ENCODE measurements at places on chromosomes 12 and 14. TPM values are rescaled to one million over a fixed set of nuclear protein-coding genes. Genes with fewer than 3 reads are reported as not detected.
A peak's percentile ranks its signal among the peaks of the same experiment; 100 is the strongest.

The GNPTAB gene
- 55.2 TPM for total RNA-seq

The POTEG gene
- total RNA-seq = not detected

The PAPLN gene
- total RNA-seq = 1.2 TPM

The PPFIA2 gene
- 0.82 TPM for total RNA-seq

The LRP6 gene
- 18.7 TPM for total RNA-seq

The CABP1 gene
- 4.2 TPM for total RNA-seq

The TXNDC16 gene
- 3.6 TPM for total RNA-seq

The ERP27 gene
- 0.14 TPM for total RNA-seq

The INHBC gene
- not detected for total RNA-seq

The KRT83 gene
- total RNA-seq = not detected

The KRT74 gene
- 0.14 TPM for total RNA-seq

The SERPINA5 gene
- total RNA-seq = 2.1 TPM

The SARNP gene
- total RNA-seq = 53.2 TPM

The EXOC3L4 gene
- 0.66 TPM for total RNA-seq

The PROX2 gene
- total RNA-seq = not detected

DNA sequence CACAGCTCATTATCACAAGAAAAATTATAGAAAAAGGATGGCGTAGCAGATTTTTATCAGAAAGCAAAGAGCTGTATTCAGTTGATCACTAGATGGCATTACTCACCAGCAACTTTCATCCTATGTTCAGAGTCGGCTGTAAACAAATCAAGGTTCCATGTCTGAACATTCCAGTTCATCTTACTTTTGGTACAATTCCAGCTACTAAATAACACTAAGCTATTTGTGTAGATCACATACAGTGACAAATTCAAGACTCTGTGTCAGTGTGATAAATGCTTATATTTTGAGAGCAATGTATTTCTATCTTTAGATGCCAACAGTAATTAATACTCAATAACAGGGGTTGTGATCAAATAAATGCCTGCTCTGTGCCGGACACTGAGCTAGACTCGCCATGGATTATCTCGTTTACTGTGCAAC lies 30.1 kb downstream of the NRDE2 start:
- no peak overlapping the region for H3K4me3 ChIP-seq
- H3K27me3 ChIP-seq = no peaks in the 10 kb centered on the region
- peaks cover 41% of the 10 kb centered on the region for H3K4me1 ChIP-seq
- peak overlapping the region; percentile 71 for H3K27ac ChIP-seq
- H3K36me3 ChIP-seq = peaks cover 56% of the 10 kb centered on the region
- no peak for DNase-seq

GRCh38 chr14:43894534-43894933 lies 612.5 kb downstream of the FSCB start:
- DNase-seq = no peak
- H3K4me3 ChIP-seq = no peak overlapping the region
- H3K27me3 ChIP-seq = no peaks in the 10 kb centered on the region
- H3K27ac ChIP-seq = no peak overlapping the region
- no peaks in the 10 kb centered on the region for H3K36me3 ChIP-seq
- no peaks in the 10 kb centered on the region for H3K4me1 ChIP-seq

DNA sequence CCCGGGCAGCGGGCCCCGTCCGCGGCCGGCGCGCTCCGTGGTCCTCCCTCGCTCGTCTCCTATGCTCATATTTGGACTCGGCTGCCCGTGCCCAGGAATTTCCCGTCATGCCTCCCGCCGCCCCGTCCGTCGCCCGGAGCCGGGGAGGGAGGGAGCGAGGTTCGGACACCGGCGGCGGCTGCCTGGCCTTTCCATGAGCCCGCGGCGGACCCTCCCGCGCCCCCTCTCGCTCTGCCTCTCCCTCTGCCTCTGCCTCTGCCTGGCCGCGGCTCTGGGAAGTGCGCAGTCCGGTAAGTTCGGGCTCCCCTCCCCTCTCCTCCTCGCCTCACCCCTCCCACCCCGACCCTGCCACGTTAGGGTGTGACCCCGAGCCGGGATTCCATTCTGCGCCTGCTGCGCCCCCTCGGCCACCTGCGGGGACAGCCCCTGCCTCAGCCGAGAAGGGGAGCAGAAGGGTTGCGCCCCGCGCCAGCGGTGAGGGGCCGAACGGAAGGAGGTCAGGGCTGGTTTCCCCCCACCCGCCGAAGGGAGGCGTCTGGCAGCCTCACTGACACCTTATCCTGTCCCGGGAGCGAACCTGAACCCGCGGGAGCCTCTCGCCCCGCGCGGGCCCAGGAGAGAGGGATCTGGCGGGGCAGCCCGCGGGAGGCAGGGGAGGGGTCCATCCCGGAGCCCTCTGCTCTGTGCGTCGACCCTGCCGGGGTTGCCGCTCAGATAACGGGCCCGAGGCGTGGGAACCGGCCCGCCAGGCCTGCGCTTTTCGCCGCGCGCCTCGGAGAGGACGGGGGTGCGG lies at the start of gene MSRB3:
Gene MSRB3, plus strand, starts transcription at position 108 of the 793 bp plus-strand sequence. CDS start 29,897 bp downstream, outside the sequence.
- no peaks in the 10 kb centered on the region for H3K27me3 ChIP-seq
- peak within 1 kb of the TSS; percentile 95 for H3K27ac ChIP-seq
- peak within 1 kb of the TSS; percentile 94 for H3K4me3 ChIP-seq
- peaks cover 60% of the 10 kb centered on the region for H3K4me1 ChIP-seq
- no peaks in the 10 kb centered on the region for H3K36me3 ChIP-seq

DNA sequence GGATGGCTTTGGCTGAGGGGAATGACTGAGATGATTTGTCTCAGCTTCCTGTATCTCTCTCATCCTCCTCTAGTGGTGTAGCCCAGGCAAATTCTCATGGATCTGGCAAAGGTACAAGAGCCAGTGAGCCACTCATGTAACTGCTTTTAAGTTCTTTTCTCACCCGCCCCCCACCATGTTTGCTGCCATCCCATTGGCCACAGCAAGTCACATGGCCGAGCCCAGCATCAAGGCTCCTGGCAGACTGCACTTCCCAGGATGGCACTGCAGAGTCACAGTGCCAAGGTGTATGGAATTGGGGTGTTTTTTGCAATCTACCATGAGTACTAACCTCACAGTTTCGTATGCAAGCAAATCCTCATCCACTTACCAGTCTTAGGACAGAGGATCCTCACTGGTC lies 50.9 kb downstream of the CHST11 start:
- H3K4me1 ChIP-seq = peaks cover 44% of the 10 kb centered on the region
- no peak overlapping the region for H3K4me3 ChIP-seq
- no peak for DNase-seq
- no peak overlapping the region for H3K27ac ChIP-seq
- no peaks in the 10 kb centered on the region for H3K36me3 ChIP-seq

DNA sequence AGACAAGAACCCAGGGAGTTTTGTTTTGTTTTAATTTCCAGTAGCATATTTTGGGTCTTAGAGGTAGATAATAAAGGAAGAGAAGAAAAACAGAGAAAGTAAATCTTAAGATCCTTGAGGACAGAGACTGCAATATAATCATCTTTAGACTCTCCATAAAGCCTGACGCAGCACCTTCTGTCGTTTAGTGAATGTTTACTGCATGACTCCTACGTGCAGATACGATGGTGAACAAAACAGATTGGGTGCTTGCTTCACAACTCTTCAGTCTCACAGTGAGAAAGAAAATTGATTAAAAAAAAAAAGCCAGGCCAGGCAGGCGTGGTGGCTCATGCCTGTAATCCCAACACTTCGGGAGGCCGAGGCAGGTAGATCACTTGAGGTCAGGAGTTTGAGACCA lies 86.9 kb downstream of the STON2 start:
- H3K27ac ChIP-seq = no peak overlapping the region
- H3K27me3 ChIP-seq = peaks cover 6% of the 10 kb centered on the region
- no peaks in the 10 kb centered on the region for H3K36me3 ChIP-seq
- DNase-seq = no peak

GRCh38 chr12:88298761-88299242 lies 156.7 kb downstream of the TMTC3 start:
- no peaks in the 10 kb centered on the region for H3K36me3 ChIP-seq
- no peaks in the 10 kb centered on the region for H3K27me3 ChIP-seq
- no peak overlapping the region for H3K4me3 ChIP-seq
- H3K4me1 ChIP-seq = no peaks in the 10 kb centered on the region

DNA sequence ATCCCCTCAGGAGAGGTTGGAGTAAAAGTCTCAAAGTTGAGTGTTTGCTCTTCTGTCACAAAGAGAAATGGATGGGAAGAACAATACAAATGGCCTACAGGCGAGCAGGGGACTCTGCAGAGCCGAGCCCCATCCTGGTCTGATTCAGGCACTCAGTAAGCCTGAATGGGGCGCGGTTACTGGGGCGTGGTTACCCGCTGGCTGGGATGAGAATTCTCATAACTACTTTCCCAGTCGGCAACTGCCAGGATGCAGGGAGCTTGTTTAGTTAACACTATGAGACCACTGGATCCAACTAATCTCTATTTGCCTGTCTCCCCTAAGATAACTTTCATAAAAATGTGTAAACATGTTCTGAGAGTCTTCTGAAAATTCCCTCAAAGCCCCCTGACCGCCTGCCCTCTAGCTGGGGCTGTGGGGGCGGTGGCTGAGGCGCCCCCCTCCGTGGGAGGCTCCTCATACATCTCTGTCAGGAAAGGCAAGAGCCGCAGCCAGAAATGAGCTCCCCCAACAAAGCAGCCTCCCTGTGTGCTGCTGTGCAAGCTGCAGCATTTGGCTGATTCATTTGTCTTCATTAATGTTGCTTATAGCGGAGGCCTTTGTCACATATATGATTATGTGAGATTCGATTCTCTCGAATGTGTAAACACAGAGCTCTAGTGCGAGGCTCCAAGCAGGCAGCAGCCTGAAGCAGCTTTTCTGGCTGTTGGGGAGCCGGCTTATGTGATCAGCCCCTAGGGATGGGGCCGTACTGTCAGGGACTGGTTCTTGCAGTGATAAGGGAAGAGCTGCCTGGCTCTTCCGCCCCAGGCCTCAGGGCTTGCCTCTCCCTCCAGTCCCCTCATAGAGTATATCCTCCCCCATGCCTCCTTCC lies 126.1 kb upstream of the ARHGAP5 start:
- H3K27ac ChIP-seq = peak overlapping the region; percentile 69
- H3K4me1 ChIP-seq = peaks cover 32% of the 10 kb centered on the region
- H3K4me3 ChIP-seq = peak overlapping the region; percentile 3
- DNase-seq = peak; percentile 61
- no peaks in the 10 kb centered on the region for H3K27me3 ChIP-seq

- H3K4me1 ChIP-seq = peaks cover 50% of the 10 kb centered on the region
- DNase-seq = no peak
Observed at GRCh38 chr14:75048101-75048500, 3.2 kb downstream of the MLH3 start.

- no peaks in the 10 kb centered on the region for H3K4me1 ChIP-seq
- H3K27me3 ChIP-seq = no peaks in the 10 kb centered on the region
- no peak overlapping the region for H3K27ac ChIP-seq
- DNase-seq = no peak
Observed at GRCh38 chr12:43965899-43966298, 130.0 kb downstream of the TMEM117 start.

GRCh38 chr12:130076126-130076525 lies 86.1 kb upstream of the FZD10 start:
- no peaks in the 10 kb centered on the region for H3K4me1 ChIP-seq
- H3K27ac ChIP-seq = no peak overlapping the region
- peaks cover 80% of the 10 kb centered on the region for H3K27me3 ChIP-seq
- no peak overlapping the region for H3K4me3 ChIP-seq

GRCh38 chr12:41211448-41211847 lies 23.3 kb downstream of the PDZRN4 start:
- H3K4me1 ChIP-seq = no peaks in the 10 kb centered on the region
- no peak overlapping the region for H3K27ac ChIP-seq
- H3K27me3 ChIP-seq = peaks cover 6% of the 10 kb centered on the region

GRCh38 chr14:104856869-104857860 lies 7.9 kb upstream of the CEP170B start:
- H3K27ac ChIP-seq = no peak overlapping the region
- H3K4me1 ChIP-seq = no peaks in the 10 kb centered on the region
- no peak overlapping the region for H3K4me3 ChIP-seq
- peaks cover 19% of the 10 kb centered on the region for H3K27me3 ChIP-seq

GRCh38 chr12:47411966-47412365 lies 293.9 kb downstream of the RPAP3 start:
- H3K4me1 ChIP-seq = peaks cover 13% of the 10 kb centered on the region
- no peaks in the 10 kb centered on the region for H3K36me3 ChIP-seq
- H3K4me3 ChIP-seq = no peak overlapping the region
- H3K27ac ChIP-seq = no peak overlapping the region
- DNase-seq = no peak
- H3K27me3 ChIP-seq = peaks cover 6% of the 10 kb centered on the region

- H3K27me3 ChIP-seq = peaks cover 7% of the 10 kb centered on the region
- no peaks in the 10 kb centered on the region for H3K36me3 ChIP-seq
- H3K4me1 ChIP-seq = peaks cover 11% of the 10 kb centered on the region
- H3K27ac ChIP-seq = no peak overlapping the region
Observed at GRCh38 chr14:57487771-57488170, 5.9 kb downstream of the CCDC198 start.

- peak; percentile 59 for DNase-seq
- H3K27ac ChIP-seq = peak overlapping the region; percentile 57
- peak overlapping the region; percentile 46 for H3K4me3 ChIP-seq
- H3K4me1 ChIP-seq = peaks cover 13% of the 10 kb centered on the region
- H3K36me3 ChIP-seq = no peaks in the 10 kb centered on the region
Observed at GRCh38 chr14:99035268-99035667, 236.7 kb downstream of the BCL11B start.

- H3K36me3 ChIP-seq = no peaks in the 10 kb centered on the region
- H3K27ac ChIP-seq = no peak overlapping the region
- H3K4me1 ChIP-seq = peaks cover 38% of the 10 kb centered on the region
- H3K27me3 ChIP-seq = peaks cover 100% of the 10 kb centered on the region
Observed at GRCh38 chr12:54030889-54031471, 1.9 kb upstream of the HOXC5 start.

- peaks cover 5% of the 10 kb centered on the region for H3K4me1 ChIP-seq
- no peak overlapping the region for H3K4me3 ChIP-seq
- H3K27me3 ChIP-seq = no peaks in the 10 kb centered on the region
- no peak for DNase-seq
- peaks cover 82% of the 10 kb centered on the region for H3K36me3 ChIP-seq
Observed at GRCh38 chr12:12123036-12123604, 52.4 kb downstream of the BCL2L14 start.

GRCh38 chr12:100295764-100296555 lies 29.0 kb downstream of the SCYL2 start:
- no peak for DNase-seq
- H3K4me1 ChIP-seq = no peaks in the 10 kb centered on the region
- no peak overlapping the region for H3K27ac ChIP-seq
- H3K27me3 ChIP-seq = no peaks in the 10 kb centered on the region

GRCh38 chr14:24909523-24910302 lies 140.2 kb downstream of the STXBP6 start:
- DNase-seq = no peak
- peaks cover 63% of the 10 kb centered on the region for H3K4me1 ChIP-seq
- H3K27me3 ChIP-seq = no peaks in the 10 kb centered on the region
- H3K27ac ChIP-seq = peak overlapping the region; percentile 14

- DNase-seq = no peak
- peak overlapping the region; percentile 58 for H3K27ac ChIP-seq
- peaks cover 67% of the 10 kb centered on the region for H3K4me1 ChIP-seq
- H3K4me3 ChIP-seq = no peak overlapping the region
Observed at GRCh38 chr12:118183711-118184110, 47.8 kb downstream of the PEBP1 start.
